ENCODE measurements at places on chromosomes 7 and 10. TPM values are rescaled to one million over a fixed set of nuclear protein-coding genes. Genes with fewer than 3 reads are reported as not detected.

The LEP gene
- not detected for total RNA-seq

- DNase-seq = no peak
These were observed 200.6 kb downstream of the CHCHD3 start for GRCh38 chr7:132881317-132881716.

- DNase-seq = no peak
These were observed 65.4 kb downstream of the AKAP9 start for GRCh38 chr7:92006046-92006445.

DNA sequence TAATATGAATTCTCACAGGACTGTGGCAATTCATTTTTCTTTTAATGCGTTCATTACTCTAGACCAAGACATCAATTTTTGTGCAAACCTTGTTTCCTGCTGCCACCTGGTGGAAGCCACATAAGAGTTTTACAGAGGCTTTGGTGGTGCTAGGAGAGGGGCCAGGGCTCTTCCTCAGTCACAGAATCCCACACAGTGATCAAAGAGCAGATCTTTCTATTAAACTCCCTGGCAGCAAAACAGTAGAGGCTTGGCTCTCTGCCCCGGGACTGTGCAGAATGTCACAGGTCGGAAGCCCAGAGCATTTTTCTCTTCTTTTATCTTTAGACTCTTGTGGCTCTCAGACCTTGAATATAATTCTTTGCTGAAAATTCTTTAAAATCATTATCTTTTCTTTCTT lies 506.4 kb upstream of the C7orf33 start:
- DNase-seq = peak; percentile 67

The SEMA4G gene
- total RNA-seq = 55.1 TPM

The IGFBP1 gene
- 0.20 TPM for total RNA-seq

GRCh38 chr10:120221873-120222485 lies 235.0 kb upstream of the PLPP4 start:
- no peak for DNase-seq

- no peak for DNase-seq
These were observed 5.5 kb upstream of the CACUL1 start for GRCh38 chr10:118760265-118760664.

- DNase-seq = no peak
These were observed 1.1 kb upstream of the GIMAP4 start for GRCh38 chr7:150566123-150566522.
